ENCODE measurements at places on chromosomes 5 and 9.
A peak's percentile ranks its signal among the peaks of the same experiment; 100 is the strongest.

- DNase-seq = no peak
These were observed 58.4 kb downstream of the SLC1A3 start for GRCh38 chr5:36664766-36665165.

GRCh38 chr9:110999379-110999778, 38.9 kb downstream of the LPAR1 start:
- no peak for DNase-seq

GRCh38 chr5:127324756-127325155, 34.2 kb downstream of the MEGF10 start:
- no peak for DNase-seq

DNA sequence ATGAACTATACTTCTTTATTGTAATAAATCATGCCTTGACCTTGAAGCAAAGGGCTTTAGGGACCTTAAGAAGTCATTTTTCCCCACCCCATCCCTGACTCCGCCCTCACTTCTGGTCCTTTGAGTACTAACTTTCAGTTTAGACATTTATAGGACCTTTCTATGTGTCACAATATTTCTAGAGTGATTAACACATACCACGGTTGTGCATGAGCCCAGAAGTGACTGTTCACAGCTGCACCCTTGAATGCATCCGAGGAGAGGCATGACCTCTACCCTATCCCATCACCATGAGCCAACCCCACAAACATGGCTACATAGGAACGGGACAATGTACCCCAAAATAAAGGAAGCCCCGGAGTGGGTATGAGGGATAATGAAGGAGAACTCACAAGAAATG, 160.3 kb downstream of the HSD17B3 start:
- no peak for DNase-seq

- no peak for DNase-seq
These were observed 511.7 kb upstream of the KLF4 start for GRCh38 chr9:108001237-108001636.

- DNase-seq = peak; percentile 60
These were observed 566.0 kb downstream of the CAAP1 start for GRCh38 chr9:26326563-26326962.
